Naive thymus-derived CD8-positive, alpha-beta T cell (primary cell): ENCODE measurements at places on chromosomes 3 and 15.
A peak's percentile ranks its signal among the peaks of the same experiment; 100 is the strongest.

GRCh38 chr3:43638594-43639447 is 17.0 kb upstream of the ANO10 start:
- H3K4me3 ChIP-seq = no peak overlapping the region
- DNase-seq = no peak
- H3K36me3 ChIP-seq = no peaks in the 10 kb centered on the region
- H3K27me3 ChIP-seq = peaks cover 4% of the 10 kb centered on the region
- no peak overlapping the region for H3K27ac ChIP-seq
- H3K4me1 ChIP-seq = peaks cover 3% of the 10 kb centered on the region

- H3K27me3 ChIP-seq = peaks cover 3% of the 10 kb centered on the region
- DNase-seq = no peak
Observed at GRCh38 chr3:17891139-17891856, 148.9 kb upstream of the TBC1D5 start.

DNA sequence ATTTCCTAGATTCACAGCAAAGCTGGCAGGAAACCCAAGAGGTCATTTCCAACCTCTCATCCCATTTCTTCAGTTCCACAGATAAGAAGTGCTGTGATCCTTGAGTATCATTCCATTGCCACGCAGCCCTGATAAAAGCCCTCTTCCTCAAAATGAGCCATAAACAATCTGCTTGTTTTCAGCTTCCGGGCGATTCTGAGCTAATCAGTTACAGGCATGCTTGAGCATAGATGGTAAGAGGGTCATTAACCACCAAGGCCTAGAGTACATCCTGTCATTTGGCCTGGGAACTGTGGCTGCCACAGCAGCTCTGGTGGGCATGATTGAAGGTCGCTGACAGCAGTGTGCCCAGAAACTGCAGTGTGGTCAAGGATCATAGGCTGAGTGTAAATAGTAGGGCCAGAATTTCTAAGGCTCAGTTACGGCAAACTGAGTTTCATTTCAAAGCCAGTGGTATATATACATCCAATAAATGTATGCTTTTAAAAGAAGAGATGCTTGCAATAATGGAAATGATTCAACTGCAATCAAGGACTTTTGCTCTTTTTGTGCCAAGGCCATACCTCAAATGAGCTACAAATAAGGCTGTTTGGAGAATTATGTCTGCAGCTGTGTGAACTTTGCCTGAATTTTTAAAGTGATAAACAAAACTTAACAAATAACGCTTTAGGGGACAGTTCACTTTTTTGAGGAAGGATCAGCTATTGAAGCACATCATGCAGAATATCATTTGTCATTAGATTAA is 47.3 kb downstream of the P3H2 start:
- peaks cover 11% of the 10 kb centered on the region for H3K27me3 ChIP-seq
- H3K27ac ChIP-seq = no peak overlapping the region
- DNase-seq = no peak

DNA sequence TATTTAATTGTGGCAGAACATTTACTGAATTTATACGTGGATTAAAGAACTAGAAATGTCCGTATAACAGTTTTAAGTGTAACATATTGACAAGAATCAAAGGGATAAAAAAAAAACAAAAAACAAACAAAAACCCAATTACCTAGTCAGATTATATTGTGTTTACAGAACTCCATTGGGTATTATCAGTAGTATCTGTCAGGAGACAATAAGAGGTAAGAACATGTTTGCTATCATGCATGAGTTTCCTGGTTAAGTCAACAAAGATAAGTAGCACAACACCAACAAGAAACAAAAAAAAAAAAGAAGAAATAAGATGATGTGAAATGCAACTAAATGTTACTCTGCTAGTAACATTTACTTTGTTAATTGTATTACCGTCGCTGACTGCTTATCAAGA is 570.6 kb downstream of the ZBBX start:
- no peak overlapping the region for H3K4me3 ChIP-seq
- no peaks in the 10 kb centered on the region for H3K36me3 ChIP-seq
- H3K27me3 ChIP-seq = no peaks in the 10 kb centered on the region

DNA sequence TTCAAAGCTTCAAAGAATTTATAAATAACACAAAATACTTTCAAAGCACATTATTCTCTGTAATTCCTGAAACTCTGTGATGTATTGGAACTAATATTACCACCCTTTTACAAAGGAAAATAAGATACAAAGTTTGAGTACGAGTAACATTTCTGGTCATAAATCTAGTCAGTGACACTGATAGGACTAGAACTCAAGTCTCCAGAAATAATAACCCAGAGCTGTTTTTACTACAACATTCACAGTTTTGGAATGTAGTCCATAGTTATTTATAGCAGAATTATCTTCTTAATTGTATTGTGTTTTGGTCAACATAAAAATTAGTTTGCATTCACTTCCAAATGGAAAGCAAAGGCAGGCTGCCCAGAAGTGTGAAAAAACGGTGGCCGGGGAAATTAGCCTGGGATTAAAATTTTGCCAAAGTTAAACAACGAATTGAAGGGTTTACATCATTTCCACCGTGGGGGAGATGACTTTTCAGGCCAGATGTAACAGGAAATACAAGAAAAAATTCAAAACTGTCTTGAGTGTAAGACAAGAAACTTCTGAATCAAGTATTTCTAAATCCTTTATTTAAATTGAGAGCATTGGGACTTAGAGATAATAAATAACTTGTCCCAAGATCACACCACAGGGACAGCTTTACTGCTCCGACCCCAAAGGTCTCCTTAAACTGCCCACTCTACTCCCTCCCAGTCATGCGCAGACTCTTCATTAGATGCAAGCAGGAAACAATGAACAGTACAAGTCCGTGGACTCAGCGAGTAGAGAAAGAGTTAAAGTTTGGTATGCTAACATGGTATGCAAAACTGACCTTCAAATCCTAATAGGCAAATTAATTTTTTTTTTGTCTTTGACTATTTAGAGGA is 74.3 kb upstream of the VGLL4 start:
- H3K27me3 ChIP-seq = no peaks in the 10 kb centered on the region
- H3K4me1 ChIP-seq = peaks cover 10% of the 10 kb centered on the region
- H3K36me3 ChIP-seq = no peaks in the 10 kb centered on the region
- peak overlapping the region; percentile 93 for H3K4me3 ChIP-seq

- peaks cover 47% of the 10 kb centered on the region for H3K36me3 ChIP-seq
- no peak for DNase-seq
- H3K4me1 ChIP-seq = peaks cover 4% of the 10 kb centered on the region
- H3K27ac ChIP-seq = no peak overlapping the region
- no peak overlapping the region for H3K4me3 ChIP-seq
- no peaks in the 10 kb centered on the region for H3K27me3 ChIP-seq
Observed at GRCh38 chr3:114958930-114959329, 188.2 kb downstream of the ZBTB20 start.

DNA sequence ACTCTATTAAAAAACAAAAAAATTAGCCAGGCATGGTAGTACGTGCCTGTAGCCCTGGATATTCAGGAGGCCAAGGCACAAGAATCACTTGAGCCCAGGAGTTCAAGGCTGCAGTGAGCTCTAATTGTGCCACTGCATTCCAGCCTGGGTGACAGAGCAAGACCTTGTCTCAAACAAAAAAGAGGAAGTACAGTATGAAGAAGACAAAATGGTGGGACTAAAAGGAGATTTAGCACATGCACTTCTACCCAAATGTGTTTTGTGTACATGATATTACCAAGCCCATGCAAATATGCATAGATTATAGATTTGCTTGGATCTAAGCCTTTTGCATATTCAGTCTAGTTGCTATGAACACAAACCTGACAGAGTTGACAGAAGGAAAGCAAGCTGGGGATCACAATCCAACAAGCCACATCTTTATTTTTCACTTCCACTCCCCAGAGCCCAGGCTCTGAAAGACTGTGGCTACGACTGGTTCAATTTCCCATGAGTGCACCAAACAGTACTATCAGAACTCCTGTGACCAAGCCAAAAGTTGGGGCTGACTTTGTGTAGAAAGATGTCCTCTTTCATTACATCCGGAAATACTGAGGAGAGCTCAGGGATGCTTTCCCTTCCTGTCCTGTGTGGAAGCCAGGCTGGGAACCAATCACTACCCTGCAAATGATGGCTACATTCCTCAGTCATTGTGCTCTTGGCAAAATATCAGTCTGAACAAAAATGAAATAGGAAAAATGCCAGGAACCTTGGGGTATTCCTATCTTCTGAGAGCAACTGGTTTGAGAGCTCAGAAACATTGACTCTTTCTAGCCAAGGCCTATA is 49.4 kb downstream of the TGM4 start:
- no peaks in the 10 kb centered on the region for H3K27me3 ChIP-seq
- H3K4me1 ChIP-seq = no peaks in the 10 kb centered on the region
- H3K4me3 ChIP-seq = no peak overlapping the region
- no peak overlapping the region for H3K27ac ChIP-seq
- DNase-seq = no peak

DNA sequence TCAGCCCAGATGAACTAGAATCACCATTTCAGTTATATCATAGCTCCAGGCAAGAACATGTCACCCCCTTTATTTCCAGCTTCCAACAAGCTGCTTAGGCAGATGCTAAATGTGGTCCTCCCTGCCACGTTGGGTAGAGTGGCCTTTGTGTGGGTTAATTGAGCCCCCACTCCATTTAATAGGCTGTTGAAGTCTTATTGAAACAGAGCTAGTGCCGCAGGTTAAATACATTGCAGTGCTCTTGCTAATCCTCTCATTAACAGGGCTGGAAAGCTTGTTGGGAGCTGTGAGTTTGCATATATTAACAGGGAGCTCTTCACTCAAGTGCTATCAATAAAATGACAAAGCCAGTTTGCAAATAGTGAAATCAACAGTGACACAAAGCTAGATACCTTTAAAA is 248.4 kb upstream of the CMC1 start:
- no peaks in the 10 kb centered on the region for H3K36me3 ChIP-seq
- H3K4me3 ChIP-seq = no peak overlapping the region
- DNase-seq = no peak
- H3K4me1 ChIP-seq = no peaks in the 10 kb centered on the region

- no peaks in the 10 kb centered on the region for H3K36me3 ChIP-seq
- no peak overlapping the region for H3K4me3 ChIP-seq
- peaks cover 8% of the 10 kb centered on the region for H3K27me3 ChIP-seq
- no peak overlapping the region for H3K27ac ChIP-seq
Observed at GRCh38 chr3:36393563-36393962, 13.3 kb downstream of the STAC start.

DNA sequence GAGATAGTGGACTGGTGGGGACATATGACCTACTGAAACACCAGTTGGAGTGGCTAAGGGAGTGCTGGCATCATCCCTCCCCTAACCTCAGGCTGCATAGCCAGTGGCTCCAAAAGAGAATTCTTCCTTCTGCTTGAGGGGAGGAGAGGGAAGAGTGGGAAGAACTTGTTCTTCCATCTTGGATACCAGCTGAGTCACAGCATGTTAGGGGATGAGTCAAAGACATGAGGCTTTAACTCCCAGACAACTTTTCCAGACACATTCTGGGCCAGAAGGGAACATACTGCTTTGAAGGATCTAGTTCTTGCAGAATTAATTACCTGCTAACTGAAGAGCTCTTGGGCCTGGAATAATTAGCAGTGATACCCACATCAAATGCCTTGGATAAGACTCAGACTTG is 36.8 kb upstream of the PEX5L start:
- H3K27ac ChIP-seq = no peak overlapping the region
- H3K4me1 ChIP-seq = peaks cover 1% of the 10 kb centered on the region
- no peaks in the 10 kb centered on the region for H3K36me3 ChIP-seq
- H3K4me3 ChIP-seq = no peak overlapping the region
- no peak for DNase-seq

- no peak overlapping the region for H3K27ac ChIP-seq
- no peaks in the 10 kb centered on the region for H3K4me1 ChIP-seq
- peaks cover 4% of the 10 kb centered on the region for H3K27me3 ChIP-seq
- no peak overlapping the region for H3K4me3 ChIP-seq
Observed at GRCh38 chr15:55532944-55533343, 24.9 kb upstream of the DNAAF4 start.

- H3K4me3 ChIP-seq = no peak overlapping the region
- no peak overlapping the region for H3K27ac ChIP-seq
- H3K4me1 ChIP-seq = no peaks in the 10 kb centered on the region
- H3K36me3 ChIP-seq = no peaks in the 10 kb centered on the region
Observed at GRCh38 chr3:182045736-182046135, 334.0 kb downstream of the SOX2 start.

- H3K27me3 ChIP-seq = peaks cover 6% of the 10 kb centered on the region
- no peak for DNase-seq
- no peaks in the 10 kb centered on the region for H3K4me1 ChIP-seq
- H3K4me3 ChIP-seq = no peak overlapping the region
- H3K27ac ChIP-seq = no peak overlapping the region
- H3K36me3 ChIP-seq = peaks cover 5% of the 10 kb centered on the region
Observed at GRCh38 chr15:26981492-26981891, 10.5 kb downstream of the GABRG3 start.

GRCh38 chr3:89239774-89240173 is 132.4 kb downstream of the EPHA3 start:
- H3K27me3 ChIP-seq = no peaks in the 10 kb centered on the region
- no peaks in the 10 kb centered on the region for H3K4me1 ChIP-seq
- H3K4me3 ChIP-seq = no peak overlapping the region
- H3K27ac ChIP-seq = no peak overlapping the region
- no peak for DNase-seq

- H3K27ac ChIP-seq = no peak overlapping the region
- H3K4me1 ChIP-seq = peaks cover 9% of the 10 kb centered on the region
- H3K27me3 ChIP-seq = peaks cover 3% of the 10 kb centered on the region
- no peak for DNase-seq
Observed at GRCh38 chr15:100716456-100717085, 114.2 kb downstream of the ASB7 start.

DNA sequence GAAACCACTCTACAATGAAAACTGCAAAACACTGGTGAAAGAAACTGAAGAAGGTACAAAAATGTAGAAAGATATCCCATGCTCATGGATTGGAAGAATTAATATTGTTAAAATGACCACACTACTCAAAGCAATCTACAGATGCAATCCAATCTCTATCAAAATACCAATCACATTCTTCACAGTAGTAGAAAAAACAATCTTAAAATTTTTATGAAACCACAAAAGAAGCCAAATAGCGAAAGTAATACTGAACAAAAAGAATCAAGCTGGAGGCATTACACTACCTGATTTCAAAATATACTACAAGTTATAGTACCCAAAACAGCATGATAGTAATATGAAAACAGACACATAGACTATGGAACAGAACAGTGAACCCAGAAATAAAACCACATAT is 36.9 kb downstream of the TXNRD3 start:
- H3K27ac ChIP-seq = no peak overlapping the region
- peaks cover 12% of the 10 kb centered on the region for H3K4me1 ChIP-seq
- no peak overlapping the region for H3K4me3 ChIP-seq
- H3K27me3 ChIP-seq = no peaks in the 10 kb centered on the region

GRCh38 chr3:150867434-150867833 is 37.8 kb downstream of the MINDY4B start:
- H3K27ac ChIP-seq = no peak overlapping the region
- peaks cover 10% of the 10 kb centered on the region for H3K27me3 ChIP-seq
- H3K4me1 ChIP-seq = peaks cover 3% of the 10 kb centered on the region
- H3K4me3 ChIP-seq = no peak overlapping the region
- DNase-seq = no peak
- H3K36me3 ChIP-seq = no peaks in the 10 kb centered on the region

- no peaks in the 10 kb centered on the region for H3K36me3 ChIP-seq
- DNase-seq = no peak
- H3K4me3 ChIP-seq = peak overlapping the region; percentile 93
- peaks cover 20% of the 10 kb centered on the region for H3K4me1 ChIP-seq
- no peaks in the 10 kb centered on the region for H3K27me3 ChIP-seq
Observed at GRCh38 chr3:53071882-53072431, 26.1 kb upstream of the SFMBT1 start.

GRCh38 chr3:52373676-52374075 is 57.6 kb downstream of the DNAH1 start:
- DNase-seq = no peak
- peaks cover 14% of the 10 kb centered on the region for H3K4me1 ChIP-seq
- no peak overlapping the region for H3K27ac ChIP-seq
- H3K36me3 ChIP-seq = no peaks in the 10 kb centered on the region
- peak overlapping the region; percentile 36 for H3K4me3 ChIP-seq

GRCh38 chr3:64327100-64327804 is 102.0 kb upstream of the PRICKLE2 start:
- no peaks in the 10 kb centered on the region for H3K27me3 ChIP-seq
- H3K4me1 ChIP-seq = no peaks in the 10 kb centered on the region
- H3K4me3 ChIP-seq = no peak overlapping the region
- DNase-seq = no peak
- H3K27ac ChIP-seq = no peak overlapping the region
- no peaks in the 10 kb centered on the region for H3K36me3 ChIP-seq
